Large intestine (tissue), 12 donors: ENCODE measurements at places on chromosomes 11 and 22. TPM values are rescaled to one million over a fixed set of nuclear protein-coding genes. Genes with fewer than 3 reads are reported as not detected.
A peak's percentile ranks its signal among the peaks of the same experiment; 100 is the strongest.

The HOATZ gene
- polyA plus RNA-seq = 0.01 TPM

The RASSF10 gene
- 3.6 TPM for polyA plus RNA-seq

The PAX6 gene
- polyA plus RNA-seq = 6.7 TPM

- no peak for DNase-seq
- no peak overlapping the region for H3K4me3 ChIP-seq
- peaks cover 4% of the 10 kb centered on the region for H3K27me3 ChIP-seq
- no peaks in the 10 kb centered on the region for H3K36me3 ChIP-seq
- no peak overlapping the region for H3K27ac ChIP-seq
Observed at GRCh38 chr22:41555325-41555982, 5.4 kb upstream of the CSDC2 start.

- H3K27ac ChIP-seq = no peak overlapping the region
- no peaks in the 10 kb centered on the region for H3K36me3 ChIP-seq
- H3K4me1 ChIP-seq = no peaks in the 10 kb centered on the region
- H3K27me3 ChIP-seq = peaks cover 34% of the 10 kb centered on the region
- no peak overlapping the region for H3K4me3 ChIP-seq
- DNase-seq = no peak
Observed at GRCh38 chr22:49453771-49454170, 373.9 kb downstream of the BRD1 start.

DNA sequence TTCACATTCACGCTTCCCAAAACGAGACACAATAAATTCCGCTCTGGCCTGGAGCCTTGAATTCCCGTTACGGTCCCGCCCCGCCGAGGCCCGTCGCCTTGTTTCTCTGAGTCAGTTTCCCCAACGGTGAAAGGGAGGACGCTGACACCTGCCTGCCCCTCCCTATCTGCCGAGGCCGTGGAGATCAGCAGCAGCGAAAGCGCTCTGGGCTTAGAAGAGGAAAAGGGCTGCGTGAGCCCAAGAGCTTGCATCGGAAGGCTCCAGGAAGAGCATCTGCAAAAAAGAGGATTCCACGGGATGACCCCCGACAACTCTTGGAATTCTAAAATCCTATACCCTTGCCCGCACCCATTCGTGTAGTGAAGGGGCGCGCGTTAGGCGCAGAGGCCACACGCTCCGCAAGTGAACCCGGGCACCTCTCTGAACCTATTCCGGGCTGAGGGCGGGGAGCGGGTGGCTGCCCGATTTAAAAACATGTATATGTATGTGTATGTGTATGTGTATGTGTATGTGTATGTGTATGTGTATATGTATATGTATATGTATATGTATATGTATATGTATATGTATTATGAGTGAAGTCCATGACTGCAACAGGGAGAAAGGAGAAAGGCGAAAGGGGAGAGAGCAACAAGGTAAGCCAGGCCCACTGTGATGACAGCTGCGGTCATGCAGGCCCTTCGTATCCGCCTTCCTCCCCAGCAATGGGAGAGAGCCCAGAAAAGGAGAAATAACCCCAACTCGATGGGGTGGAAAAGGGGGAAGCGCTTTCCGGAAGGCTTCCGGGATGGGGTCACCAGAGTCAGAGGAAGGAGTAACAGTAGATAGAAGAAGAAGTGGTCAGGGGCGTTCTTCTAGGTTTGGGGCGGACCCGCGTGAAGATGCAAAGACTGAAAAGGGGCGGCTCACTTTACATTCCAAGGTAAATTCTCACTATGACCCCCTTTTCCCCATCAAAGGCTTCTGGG is 948 bp upstream of the MRTFA start:
- H3K4me1 ChIP-seq = peaks cover 5% of the 10 kb centered on the region
- no peaks in the 10 kb centered on the region for H3K36me3 ChIP-seq
- peak overlapping the region; percentile 64 for H3K27ac ChIP-seq
- no peaks in the 10 kb centered on the region for H3K27me3 ChIP-seq

The DCPS gene
- 10.6 TPM for polyA plus RNA-seq

DNA sequence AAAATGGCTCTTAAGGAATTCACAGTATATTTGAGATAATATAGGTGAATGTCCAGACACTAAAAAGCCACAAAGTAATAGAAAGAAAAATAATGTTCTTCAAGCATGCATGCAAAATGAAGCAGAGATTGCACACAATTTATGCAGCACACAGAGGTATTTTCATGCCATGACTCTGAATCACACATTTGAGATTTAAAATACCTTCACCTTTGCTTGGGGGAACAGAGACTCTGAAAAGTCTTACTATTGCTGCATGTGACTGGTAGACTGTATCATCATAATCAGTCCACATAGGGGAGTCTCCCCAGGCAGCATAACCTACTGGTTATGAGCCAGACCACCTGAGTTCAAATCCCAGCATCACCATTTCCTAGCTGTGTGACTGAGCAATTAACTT is 96.2 kb downstream of the RCN1 start:
- H3K36me3 ChIP-seq = no peaks in the 10 kb centered on the region
- no peak for DNase-seq
- no peaks in the 10 kb centered on the region for H3K4me1 ChIP-seq
- no peak overlapping the region for H3K27ac ChIP-seq
- no peaks in the 10 kb centered on the region for H3K27me3 ChIP-seq
- no peak overlapping the region for H3K4me3 ChIP-seq

DNA sequence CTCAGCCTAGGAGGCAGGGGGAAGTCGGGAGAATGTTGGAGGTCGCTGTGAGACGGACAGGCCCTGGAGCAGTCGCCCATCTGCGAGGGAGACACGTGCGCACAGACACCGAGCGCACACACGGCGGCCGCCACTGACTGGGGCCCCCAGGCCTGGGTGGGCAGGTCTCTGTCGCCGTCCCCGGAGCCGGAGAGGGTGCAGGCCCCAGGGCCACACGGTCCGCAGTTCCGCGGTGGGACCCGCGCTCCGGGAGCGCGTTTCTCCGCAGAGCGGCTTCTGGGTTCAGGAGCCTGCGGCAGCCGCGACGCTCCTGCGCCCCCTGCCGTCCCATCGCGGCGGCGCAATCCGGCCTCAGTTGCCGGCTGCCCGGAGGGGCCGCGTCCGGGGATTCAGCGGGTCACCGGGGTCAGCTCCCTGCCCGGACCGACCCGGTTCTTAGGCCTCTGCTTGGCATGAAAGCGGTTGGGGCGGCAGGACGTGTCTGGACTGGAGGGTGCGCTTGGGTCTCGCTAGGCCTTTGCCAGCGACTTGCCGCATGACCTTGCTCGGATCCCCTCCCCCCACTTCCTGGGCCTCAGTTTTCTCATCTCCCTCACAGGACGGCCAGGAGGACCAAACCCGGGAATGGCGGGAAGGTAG is 31.2 kb downstream of the PDE2A start:
- no peak overlapping the region for H3K4me3 ChIP-seq
- H3K4me1 ChIP-seq = peaks cover 9% of the 10 kb centered on the region
- DNase-seq = no peak
- no peak overlapping the region for H3K27ac ChIP-seq

DNA sequence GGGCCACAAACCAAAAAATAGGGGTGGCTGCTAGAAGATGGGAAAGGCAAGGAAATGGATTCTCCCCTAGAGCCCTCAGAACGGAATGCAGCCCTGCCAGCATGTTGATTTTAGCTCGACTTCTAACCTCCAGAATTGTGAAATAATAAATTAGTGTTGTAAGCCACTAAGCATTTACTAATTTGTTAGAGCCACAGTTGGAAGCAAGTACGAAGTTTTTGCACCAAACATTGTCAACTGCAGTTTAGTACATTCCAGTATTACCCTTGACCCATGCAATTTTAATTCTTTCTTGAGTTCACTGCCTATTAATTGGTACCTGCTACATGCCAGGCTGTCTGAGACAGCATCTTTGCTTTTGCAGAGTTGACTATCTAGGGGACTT is 32.2 kb downstream of the PARVA start:
- peak overlapping the region; percentile 66 for H3K27ac ChIP-seq
- peaks cover 4% of the 10 kb centered on the region for H3K4me1 ChIP-seq
- H3K36me3 ChIP-seq = no peaks in the 10 kb centered on the region
- no peaks in the 10 kb centered on the region for H3K27me3 ChIP-seq
- DNase-seq = no peak
- H3K4me3 ChIP-seq = no peak overlapping the region

- peaks cover 14% of the 10 kb centered on the region for H3K4me1 ChIP-seq
- DNase-seq = peak; percentile 54
- H3K27ac ChIP-seq = peak overlapping the region; percentile 83
- no peaks in the 10 kb centered on the region for H3K27me3 ChIP-seq
Observed at GRCh38 chr11:46640036-46640788, 22.9 kb downstream of the ATG13 start.

DNA sequence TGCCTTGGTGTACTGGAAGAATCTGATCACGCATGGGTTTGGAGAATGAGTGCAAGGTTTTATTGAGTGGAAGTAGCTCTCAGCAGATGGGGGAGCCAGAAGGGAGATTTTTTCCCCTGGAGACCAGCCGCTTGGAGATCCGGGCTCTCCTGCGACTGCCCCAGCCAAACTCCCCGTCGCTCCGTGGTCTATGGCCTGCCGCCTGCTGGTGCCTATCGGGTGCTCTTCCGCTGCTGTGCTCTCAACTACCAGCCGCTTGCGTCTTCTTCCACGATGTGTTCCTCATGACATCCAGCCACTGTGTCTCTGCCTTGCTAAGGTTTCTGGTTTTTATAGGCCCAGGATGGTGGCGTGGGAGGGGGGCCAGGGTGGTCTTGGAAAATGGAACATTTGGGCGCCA is 145.6 kb upstream of the UBASH3B start:
- no peaks in the 10 kb centered on the region for H3K36me3 ChIP-seq
- no peaks in the 10 kb centered on the region for H3K4me1 ChIP-seq
- no peak overlapping the region for H3K4me3 ChIP-seq
- H3K27me3 ChIP-seq = no peaks in the 10 kb centered on the region
- H3K27ac ChIP-seq = no peak overlapping the region
- DNase-seq = no peak

DNA sequence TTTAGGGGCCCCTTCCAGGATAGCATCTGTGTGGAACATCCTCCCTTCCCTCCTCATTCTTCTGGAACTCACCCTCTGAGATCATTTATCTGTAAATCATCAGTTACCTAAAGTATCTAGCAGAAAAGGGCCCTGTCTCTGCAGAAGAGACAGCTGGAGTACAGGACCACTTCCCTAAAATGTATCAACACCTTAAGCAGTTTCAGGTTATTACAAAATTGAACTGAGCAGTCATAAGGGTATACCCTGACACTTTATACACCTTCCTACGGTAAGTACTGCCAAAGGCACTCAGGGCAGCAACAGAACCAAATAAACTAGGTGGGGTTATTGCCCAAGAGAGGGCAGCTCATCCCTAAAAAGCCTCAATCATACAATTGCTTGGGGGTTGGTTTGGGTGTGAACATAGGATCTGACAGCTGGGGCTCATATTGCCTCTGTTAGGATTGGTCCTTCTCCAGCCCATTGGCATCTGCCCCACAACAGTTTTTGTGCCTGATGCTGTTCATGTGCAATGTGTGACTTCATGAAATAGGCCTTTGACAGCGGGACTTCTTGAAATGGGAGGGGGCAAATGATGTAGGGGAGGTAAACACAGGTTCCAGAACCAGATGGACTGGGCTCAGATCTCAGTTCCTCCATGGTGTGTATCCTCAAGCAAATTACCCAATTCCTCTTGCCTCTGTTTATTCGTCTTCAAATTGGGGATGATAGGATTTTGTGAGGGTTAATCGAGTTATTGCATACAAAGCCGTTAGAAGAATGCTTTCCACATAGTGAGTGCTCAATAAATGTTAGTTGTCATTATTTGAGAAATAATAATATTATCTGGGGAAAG is 2.9 kb downstream of the POU2AF3 start:
- no peaks in the 10 kb centered on the region for H3K36me3 ChIP-seq
- no peak overlapping the region for H3K4me3 ChIP-seq
- DNase-seq = no peak
- H3K27ac ChIP-seq = no peak overlapping the region
- no peaks in the 10 kb centered on the region for H3K27me3 ChIP-seq

DNA sequence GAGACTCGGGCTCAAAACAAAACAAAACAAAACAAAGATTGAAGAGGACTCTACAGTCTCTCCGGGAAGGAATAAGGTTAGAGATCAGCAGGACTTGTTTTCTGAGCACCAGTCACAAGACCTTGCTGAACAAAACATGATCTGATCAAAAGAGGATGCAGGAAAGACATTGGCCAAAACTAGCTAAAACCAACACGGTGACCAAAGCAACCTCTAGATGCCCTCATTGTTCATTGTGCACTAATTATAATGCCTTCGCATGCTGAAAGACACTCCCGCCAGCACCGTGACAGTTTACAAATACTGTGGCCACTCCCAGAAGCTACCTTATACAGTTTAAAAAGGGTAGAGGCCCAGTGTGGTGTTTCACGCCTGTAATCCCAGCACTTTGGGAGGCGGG is 15.7 kb upstream of the CHKA start:
- H3K4me3 ChIP-seq = no peak overlapping the region
- peaks cover 4% of the 10 kb centered on the region for H3K4me1 ChIP-seq
- H3K27me3 ChIP-seq = no peaks in the 10 kb centered on the region
- H3K36me3 ChIP-seq = no peaks in the 10 kb centered on the region

DNA sequence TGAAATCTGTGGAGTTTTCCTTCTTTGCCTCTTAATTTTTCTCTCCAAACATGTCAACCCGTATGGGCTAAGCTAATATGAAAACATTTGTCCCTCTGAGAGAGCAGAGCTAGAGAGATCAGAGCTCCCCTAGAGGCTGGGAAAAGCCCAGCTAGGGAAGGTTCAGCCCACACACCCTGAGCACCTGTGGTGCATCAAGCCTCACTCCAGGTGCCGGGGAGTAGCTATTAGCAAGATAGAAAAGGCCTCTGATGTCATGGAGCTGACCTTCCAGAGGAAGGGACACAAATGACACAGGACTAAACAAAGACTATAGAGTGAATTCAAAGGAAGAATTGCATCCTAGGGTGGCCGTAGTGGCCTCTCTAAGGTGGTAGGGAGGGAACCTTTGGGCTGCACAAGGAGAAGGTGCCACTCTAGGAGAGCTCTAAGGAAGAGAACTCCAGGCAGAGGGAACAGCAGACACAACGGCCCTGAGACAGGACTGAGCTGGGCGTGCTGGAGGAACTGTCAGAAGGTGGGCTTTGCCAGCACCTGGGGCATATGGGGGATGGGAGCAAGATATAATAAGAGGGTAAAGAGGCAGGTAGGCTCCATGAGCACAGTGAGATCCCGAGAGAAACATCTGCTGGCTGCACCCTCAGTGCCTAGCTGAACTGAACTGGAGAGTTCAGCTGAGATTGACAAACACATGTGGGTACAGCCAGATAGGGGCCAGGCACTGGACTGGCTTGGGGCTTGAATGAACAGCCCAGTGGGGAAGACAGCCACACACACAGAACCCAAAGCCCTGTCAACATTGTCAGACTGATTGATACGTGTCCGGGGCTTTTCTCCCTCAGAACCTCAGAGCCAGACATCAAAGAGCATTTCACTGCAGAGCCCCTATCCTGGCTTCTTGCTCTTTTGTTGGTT is 65.5 kb upstream of the DRD2 start:
- H3K27me3 ChIP-seq = no peaks in the 10 kb centered on the region
- H3K36me3 ChIP-seq = no peaks in the 10 kb centered on the region
- DNase-seq = no peak
- H3K4me3 ChIP-seq = no peak overlapping the region

DNA sequence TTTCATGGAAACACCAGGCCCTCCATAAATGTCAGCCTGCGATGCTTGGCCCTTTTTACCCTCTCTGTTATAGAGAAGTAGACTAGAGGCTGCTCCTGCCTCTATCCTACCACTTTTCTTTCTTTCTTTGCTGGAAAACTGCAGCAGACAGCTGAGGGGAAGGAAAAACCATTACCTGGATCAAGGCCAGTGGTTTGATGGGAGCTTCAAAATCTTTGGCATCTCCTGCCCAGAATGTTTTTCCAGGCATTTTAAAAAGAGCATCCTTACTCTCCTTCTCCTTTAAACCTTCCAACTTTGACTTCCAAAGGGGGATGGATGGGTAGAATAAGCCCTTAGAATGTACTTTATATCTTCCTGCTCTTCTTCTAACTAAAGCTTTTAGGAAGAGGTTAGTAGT is 44.9 kb downstream of the EXT2 start:
- no peaks in the 10 kb centered on the region for H3K27me3 ChIP-seq
- no peak overlapping the region for H3K4me3 ChIP-seq
- no peaks in the 10 kb centered on the region for H3K4me1 ChIP-seq
